ENCODE measurements at places on chromosomes 16 and 17.

GRCh38 chr17:6393351-6393952 is 41.5 kb downstream of the AIPL1 start:
- no peak for DNase-seq

- DNase-seq = no peak
These were observed 29.2 kb downstream of the GNA13 start for GRCh38 chr17:65027305-65027704.

GRCh38 chr17:29574732-29575510 is 6.4 kb downstream of the TP53I13 start:
- no peak for DNase-seq

DNA sequence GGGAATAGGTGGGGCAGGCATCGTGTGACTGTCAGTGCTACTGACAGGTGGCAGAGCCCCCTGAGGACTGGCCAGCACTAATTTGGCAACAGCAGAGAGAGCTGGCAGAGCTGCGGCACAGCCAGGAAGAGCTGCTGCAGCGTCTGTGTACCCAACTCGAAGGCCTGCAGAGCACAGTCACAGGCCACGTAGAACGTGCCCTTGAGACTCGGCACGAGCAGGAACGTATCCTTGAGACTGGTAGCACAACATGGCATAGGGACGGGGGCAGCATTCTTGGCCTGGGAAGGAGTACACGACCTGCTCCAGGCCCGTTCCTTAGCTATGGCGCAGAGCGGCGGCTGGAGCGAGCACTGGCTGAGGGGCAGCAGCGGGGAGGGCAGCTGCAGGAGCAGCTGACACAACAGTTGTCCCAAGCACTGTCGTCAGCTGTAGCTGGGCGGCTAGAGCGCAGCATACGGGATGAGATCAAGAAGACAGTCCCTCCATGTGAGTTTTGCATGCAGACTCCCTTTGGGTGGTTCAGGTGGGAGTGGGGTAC is 3.0 kb upstream of the NRN1L start:
- DNase-seq = no peak

DNA sequence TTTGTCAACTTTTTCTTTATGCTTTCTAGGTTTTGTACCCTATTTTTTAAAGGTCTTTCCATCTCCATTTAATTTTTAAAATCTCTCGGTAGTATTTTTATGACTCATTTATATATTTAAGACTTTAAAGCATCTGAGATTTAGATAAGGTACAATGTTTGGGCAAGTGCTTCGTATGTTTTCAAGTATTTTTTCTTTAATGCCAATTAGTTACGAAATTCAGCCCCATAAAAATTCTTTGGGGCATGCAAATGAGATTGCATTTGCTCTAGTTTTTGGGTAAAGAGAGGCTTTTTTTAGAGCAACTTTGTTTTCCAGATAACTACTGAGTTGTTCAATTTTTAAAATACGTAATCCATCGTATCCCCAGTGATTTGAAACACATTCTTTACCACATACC is 65.3 kb upstream of the CRHR1 start:
- no peak for DNase-seq

DNA sequence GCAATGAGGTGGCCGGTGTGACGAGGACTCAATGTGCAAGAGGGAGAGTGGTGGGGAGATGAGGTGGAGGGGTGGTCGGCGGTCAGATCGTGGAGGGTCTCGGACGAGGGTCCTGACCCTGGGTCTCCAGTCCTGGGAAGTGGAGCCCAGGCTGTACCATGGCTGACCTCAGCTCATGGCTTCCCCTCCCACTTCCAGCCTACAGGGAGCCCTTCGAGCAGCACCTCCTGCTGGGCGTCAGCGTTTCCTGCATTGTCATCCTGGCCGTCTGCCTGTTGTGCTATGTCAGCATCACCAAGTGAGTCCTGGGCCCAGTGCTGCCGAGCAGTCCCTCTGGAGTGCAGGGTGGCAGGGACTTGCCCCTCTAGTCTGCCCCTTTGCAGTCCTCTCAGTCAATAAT is 41.8 kb downstream of the IL4R start:
- DNase-seq = no peak

DNA sequence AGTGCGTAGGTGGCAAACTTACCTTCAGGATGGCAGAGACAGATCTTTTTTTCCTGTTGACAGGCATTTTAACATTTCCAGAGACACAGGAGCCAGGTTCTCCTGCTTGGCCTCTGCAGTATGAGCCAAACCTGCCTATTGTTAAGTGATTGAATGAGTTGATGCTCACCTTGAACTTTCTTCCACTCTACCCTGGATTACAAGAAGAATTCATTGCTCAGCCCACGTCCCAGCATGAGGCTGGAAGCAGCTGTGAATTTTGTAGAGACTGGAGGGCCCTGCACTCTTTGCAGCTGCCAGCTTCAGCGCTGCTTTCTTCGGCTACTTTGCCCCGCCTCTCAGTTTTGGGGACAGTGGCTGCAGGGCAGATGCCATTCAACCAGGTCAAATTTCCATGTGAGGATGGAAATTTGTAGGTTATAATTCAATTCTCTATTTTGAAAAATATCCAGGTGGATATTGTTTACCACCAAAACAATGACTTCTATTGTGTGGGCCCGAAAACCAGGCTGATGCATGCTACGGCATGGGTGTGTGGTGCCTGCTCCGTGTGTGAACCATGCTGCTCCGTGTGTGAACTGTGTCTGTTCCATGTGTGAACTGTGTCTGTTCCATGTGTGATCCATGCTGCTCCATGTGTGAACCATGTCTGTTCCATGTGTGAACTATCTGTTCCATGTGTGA is 75.2 kb upstream of the METTL9 start:
- no peak for DNase-seq

GRCh38 chr17:72031219-72031884 is 89.5 kb upstream of the SOX9 start:
- DNase-seq = no peak

GRCh38 chr16:85908444-85908843 is 9.5 kb downstream of the IRF8 start:
- DNase-seq = no peak

GRCh38 chr17:47063475-47063874 is 84.4 kb upstream of the RPRML start:
- no peak for DNase-seq

DNA sequence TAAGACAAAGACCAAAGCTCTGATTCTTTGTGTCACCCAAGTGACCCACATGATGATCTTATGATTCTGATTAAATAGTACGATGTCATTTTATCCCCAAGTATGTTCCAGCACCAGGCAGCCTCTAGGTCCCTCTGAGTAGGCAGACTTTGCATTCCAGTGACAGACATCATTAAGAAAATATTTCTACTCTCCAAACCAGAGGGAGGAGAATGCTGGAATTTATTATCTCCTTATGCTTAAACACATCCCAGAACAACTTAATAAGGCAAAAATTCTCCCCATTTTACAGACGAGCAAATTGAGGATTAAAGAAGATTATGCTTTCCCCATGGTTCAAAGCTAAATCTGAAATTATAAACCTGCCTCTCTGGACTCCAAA is 192.8 kb upstream of the CDH11 start:
- no peak for DNase-seq

GRCh38 chr16:57788252-57788841 is 13.9 kb downstream of the KIFC3 start:
- no peak for DNase-seq

DNA sequence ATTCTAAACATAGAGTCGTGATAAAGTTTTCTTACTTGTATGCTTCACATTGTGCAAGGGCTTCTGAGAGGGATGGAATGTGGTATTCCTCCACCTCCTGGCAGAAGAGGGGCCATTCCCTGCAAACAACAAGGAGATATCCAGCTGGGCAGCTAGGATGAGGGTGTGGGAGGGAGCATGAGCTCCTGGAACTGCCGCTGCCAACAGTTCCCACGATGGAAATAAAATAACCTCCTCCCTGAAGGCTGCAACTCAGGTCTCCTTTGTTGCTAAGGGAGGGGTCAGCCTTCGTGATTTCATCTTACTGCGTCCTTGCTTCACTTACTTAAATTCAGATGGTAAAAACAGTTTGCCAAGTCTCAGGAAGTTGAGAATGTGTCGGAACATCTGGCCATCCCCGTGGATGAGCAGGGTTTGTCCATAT is 15.6 kb downstream of the PLEKHG4 start:
- DNase-seq = no peak

GRCh38 chr17:76255801-76256429 is 9.2 kb upstream of the UBALD2 start:
- no peak for DNase-seq

DNA sequence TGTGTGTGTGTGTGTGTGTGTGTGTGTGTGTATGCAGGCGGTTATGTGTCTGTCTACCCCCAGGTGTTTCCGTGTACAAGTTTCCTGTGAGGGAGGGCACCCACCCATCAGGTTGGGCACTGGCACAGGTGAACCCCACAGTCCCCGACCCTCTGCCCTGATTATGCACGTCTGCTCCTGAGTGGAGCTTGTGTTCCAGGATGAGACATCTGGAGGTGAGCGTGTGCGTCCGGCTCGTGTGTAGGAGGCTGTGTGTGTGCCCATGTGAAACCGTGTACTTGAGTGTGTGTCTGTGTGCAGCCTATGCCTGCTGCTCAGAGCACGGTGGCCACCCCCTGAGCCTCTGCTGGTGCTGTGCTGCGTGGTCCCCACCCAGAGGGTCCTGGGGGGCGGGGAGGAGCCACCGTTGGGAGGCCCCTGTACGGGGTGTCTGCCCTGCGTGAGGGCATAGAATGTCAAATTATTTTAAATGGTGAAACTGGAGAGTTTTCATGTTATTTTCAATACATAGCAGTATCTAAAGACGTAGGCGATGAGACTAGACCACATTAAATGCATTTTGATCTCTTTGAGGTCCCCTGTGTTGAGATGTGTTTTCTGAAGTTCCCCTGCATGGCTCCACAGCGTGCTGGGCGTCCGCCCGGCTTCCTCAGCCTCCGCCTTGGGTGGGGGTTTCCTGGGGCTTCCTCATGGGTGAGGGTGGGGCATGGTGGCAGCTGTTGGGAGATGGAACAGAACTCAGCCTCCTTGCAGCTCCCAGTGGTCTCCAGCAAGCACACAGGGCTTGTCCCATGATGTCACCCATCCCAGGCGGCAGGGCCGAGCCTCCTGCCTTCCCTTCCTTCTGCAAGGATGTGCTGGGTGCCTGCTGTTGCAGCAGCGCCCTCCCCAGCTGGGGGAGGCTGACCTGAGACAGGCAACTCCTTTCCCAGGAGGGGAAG is 43.4 kb downstream of the KCNJ12 start:
- peak; percentile 74 for DNase-seq

- no peak for DNase-seq
These were observed 83.7 kb downstream of the RTN4RL1 start for GRCh38 chr17:1941272-1942065.

DNA sequence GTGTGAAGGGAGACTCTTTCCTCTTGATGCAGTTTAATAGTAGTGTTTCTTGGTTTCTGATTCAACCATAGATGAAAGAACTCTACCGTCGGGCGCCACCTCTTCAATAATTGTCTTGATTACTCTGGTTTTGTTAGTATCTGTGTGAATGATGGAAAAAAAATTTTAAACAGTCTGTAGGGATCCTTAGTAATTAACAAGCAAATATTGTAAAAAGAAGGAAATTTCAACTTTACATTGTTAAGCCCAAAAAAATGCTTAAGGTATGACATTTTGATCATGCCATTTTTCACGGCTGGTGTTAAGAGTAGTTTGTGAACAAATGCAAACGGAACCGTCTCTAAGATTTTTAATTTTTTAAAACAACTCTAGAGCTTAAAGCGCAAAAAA is 4.1 kb downstream of the KRT10 start:
- DNase-seq = no peak

DNA sequence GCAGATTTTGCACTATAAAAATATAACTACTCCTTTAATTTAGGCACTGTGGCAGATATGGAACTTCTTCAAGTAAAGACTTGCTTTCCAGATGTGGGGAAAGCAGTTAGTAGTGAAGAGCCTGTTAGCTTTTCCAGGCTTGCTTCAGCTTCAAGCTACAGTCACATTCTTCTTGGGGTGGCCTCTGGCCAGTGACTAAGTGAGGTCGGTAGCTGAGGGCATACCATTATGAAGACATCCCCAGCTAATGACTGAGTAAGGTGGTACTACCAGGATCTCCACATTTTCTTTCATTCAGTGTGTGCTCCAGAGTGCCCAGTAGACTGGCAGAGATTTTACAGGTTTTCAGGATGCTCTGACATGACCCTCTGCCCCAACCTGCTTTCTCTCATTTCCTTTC is 167.1 kb upstream of the KIF2B start:
- DNase-seq = no peak

DNA sequence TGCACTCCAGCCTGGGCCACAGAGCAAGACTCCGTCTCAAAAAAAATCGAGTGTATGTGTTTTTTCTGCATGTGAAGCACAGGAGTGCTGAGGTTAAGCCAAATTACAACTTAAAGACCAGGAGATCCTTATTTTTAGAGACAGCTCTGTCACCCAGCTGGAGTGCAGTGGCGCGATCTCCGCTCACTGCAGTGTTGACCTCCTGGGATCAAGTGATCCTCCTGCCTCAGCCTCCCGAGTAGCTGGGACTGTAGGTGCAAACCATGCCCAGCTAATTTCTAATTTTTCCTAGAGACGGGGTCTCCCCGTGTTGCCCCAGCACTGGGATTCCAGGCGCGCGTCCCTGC is 7.5 kb upstream of the PPP1R27 start:
- DNase-seq = no peak

- peak; percentile 10 for DNase-seq
These were observed 20.5 kb downstream of the EFTUD2 start for GRCh38 chr17:44878627-44879221.

DNA sequence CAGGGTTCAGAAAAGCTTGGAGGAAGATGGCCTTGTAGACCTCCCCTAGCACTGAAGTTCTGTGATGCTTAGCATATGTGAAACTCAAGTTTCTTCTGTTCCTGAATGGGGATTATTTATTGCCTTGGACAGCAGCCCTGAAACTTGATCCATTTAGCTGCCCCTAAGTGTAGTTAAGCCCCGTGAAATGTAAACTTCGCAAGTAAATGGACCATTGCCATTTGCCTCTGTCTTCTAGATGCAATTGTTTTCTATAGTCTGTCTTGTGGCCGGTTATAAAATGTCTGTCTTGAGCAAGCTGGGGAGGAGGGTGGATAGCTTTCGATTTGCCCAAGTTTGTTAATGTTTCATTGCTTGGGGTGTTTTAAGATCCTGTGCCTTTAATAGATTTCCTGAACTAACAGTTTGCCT is 261.8 kb downstream of the CDH13 start:
- no peak for DNase-seq

DNA sequence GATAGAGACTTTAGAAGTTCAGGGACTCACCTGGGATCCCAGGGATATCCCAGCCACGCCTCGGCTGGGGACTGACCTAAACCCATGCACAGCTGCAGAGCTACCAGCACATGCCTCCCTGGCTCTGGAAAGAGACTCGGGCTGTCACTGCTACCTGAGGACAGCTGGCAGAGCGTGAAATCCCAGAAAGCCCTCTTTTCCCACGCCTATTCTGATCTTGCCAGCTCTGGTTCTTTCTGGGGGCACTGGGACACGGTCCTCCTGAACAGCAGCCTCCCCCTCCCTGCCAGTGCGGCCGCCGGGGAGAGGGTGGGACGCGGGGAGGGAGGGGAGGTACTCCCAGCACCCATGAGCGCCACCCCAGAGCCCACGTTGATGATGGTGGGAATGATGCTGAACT is 10.8 kb downstream of the P2RX5 start:
- no peak for DNase-seq

DNA sequence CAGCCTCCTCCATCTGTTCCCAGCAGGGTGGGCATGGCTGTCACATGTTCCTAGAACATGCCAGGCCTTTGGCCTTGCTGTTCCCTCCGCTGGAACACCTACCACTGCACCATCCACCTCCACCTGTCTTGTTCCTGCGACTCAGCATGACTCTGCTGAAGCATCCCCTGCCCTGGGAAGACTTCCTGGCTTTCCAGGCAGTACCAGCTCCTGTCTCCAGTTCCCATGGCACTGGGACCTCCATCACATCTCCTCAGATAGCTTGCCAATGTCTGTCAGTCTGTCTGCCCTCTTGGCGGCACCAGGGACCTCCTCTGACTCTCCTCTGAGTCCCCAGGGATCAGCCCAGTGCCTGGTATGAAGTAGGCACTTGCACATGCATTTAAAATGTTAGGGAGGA is 15.7 kb downstream of the PDP2 start:
- no peak for DNase-seq

Measured in T-cell (primary cell).